Right ventricle myocardium superior (tissue), 1 donor: ENCODE measurements at places on chromosomes 2 and 18. TPM values are rescaled to one million over a fixed set of nuclear protein-coding genes. Genes with fewer than 3 reads are reported as not detected.

DNA sequence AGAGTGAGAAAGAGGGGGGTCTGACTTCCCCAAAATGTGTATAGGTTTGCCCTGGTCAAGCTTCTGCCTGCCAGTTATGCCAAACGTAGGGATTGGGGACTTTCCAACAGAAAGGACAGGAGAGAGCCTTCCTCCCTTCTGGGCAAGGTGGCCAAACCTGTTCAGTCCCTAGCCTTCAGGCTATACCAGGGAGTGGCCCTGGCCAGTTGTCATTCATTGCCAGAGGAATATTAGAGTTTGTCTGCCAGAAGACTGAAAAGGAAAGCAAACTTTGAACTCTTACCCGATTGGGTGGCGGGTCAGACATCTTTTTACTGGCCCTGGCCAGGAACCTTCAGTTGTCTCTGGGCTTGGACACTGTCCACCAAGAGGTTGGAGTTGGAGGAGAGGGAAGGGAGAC, 22.1 kb downstream of the RAB3GAP1 start:
- no peak for DNase-seq

GRCh38 chr2:172311921-172312345, 115.5 kb upstream of the ITGA6 start:
- DNase-seq = no peak

DNA sequence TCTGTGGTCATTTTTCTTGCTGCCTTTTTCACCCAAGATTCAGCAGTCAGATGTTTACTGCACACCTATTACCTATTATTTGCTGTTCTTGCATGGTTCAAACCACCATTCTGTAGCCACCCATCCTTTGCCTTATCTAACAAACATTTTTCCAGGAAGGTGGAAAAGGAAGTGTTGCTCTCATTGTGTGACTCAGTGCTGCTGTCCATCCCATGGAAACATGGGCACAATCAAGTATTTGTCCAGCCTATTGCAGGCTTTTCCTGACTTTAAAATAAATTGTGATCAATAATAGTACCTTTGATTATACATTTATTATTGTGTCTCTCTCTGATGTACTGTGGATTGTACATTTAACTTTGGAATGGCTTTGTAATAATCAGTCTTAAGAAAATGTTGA, 53.2 kb downstream of the USP14 start:
- DNase-seq = no peak

GRCh38 chr2:6358985-6359384, 506.7 kb downstream of the CMPK2 start:
- DNase-seq = no peak

DNA sequence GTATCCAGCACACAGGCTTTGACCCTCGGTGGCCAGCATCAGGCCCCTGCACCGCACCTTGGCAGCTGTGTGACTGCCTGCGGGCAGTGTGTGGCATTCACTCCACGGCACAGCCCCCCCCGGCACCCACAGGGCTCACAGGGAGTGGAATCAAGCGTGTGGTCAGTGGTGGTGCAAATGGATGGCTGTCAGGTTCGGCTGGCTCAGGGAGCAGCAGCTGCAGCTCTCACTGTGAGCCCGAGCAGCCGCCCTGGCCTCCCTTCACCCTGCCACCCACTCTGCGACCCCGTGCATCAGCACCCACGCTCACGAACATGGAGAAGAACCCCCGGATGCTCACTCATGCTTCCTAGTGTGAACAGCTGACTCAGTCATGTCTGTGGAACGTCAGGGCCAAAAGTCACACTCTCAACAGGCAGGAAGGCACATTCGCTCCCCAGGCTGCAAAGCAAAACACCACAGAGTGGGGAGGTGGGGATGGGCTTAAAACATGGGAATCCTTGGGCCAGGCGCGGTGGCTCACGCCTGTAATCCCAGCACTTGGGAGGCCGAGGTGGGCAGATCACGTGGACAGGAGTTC, 41.5 kb upstream of the GPC1 start:
- peak; percentile 18 for DNase-seq

DNA sequence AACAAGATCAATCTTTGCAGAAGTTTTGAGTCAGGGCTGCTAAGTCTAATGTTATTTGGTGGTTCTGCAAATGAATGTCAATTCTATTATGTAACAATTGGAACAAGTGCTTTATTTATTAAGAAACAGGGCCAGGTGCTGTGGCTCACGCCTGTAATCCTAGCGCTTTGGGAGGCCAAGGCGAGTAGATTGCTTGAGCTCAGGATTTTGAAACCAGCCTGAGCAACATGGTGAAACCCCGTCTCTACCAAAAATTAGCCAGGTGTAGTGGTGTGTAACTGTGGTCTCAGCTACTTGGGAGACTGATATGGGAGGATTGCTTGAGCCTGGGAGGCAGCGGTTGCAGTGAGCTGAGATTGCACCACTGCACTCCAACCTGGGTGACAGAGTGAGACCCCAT, 13.2 kb upstream of the RNF103 start:
- DNase-seq = no peak

GRCh38 chr2:121135168-121135853, 149.7 kb downstream of the TFCP2L1 start:
- no peak for DNase-seq

GRCh38 chr2:20752293-20752692, 70.6 kb downstream of the LDAH start:
- no peak for DNase-seq

GRCh38 chr18:7567474-7568425, 634 bp downstream of the PTPRM start:
- DNase-seq = peak; percentile 71

GRCh38 chr2:64622443-64623241, 31.1 kb downstream of the SERTAD2 start:
- no peak for DNase-seq

GRCh38 chr18:31072175-31072574, 29.6 kb upstream of the DSC3 start:
- DNase-seq = no peak

Gene DUSP11
- total RNA-seq = 11.4 TPM

Gene SCN7A
- total RNA-seq = 27.7 TPM

Gene PLCD4
- total RNA-seq = 0.62 TPM

Gene HPCAL1
- 34.3 TPM for total RNA-seq

Gene TBR1
- not detected for total RNA-seq
